ENCODE measurements at places on chromosomes 7 and 10.

GRCh38 chr10:87867453-87867852, 4.0 kb downstream of the PTEN start:
- DNase-seq = no peak

DNA sequence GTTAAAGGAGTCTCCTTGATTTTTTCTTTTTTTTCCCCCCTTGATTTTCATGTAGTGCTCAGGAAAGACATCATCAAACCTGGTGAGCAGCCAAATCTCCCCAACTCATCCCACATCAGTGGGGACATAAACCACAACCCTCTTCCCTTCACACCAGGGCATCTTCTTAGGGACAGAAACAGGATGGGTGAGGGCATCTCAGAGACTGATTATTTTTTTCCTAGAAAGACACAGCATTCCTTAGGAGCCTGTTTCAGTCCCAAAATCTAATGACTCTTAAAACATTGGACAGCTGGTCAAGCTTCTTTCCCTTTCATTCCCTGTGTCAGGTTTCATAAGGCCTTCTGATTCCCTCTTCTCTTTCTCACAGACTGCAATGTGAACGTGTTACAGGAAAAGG, 31.5 kb upstream of the GSAP start:
- DNase-seq = no peak

DNA sequence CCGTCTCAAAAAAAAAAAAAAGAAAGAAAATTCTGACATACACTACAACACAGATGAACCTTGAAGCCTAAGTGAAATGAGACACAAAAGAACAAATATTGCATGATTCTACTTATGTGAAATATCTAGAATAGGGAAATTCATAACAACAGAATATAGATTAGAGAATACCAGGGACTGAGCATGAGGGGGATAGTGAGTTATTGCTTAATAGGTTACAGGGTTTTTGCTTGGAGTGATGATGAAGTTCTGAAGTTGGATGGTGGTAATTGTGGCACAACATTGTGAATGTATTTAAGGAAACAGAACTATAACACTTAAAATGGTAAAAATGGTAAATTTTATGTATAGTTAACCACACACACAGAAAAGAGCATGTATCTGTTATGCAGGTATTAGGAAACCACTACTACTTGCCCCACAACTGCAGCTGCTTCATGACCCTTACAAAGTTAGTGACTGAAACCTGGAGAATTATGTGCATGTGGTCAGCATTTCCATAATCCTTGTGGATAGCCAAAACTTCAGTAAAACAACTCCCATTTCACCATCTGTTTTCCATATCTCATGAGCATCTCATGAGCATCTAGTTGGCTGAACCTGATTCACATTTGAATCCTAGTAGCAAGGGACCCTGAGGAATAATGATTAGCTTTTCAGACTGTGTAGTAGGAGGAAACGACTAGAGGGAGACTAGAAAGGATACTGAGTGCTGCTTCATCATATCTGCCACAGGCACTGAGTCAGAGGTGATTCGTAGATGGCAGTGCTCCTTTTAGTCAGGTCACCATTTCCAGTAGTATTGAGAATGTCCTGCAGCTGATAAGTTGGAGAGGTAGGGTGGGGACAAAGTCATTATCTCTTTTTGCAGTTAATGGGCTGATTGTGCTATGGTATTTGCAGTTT, 26.3 kb downstream of the SAMD8 start:
- no peak for DNase-seq

DNA sequence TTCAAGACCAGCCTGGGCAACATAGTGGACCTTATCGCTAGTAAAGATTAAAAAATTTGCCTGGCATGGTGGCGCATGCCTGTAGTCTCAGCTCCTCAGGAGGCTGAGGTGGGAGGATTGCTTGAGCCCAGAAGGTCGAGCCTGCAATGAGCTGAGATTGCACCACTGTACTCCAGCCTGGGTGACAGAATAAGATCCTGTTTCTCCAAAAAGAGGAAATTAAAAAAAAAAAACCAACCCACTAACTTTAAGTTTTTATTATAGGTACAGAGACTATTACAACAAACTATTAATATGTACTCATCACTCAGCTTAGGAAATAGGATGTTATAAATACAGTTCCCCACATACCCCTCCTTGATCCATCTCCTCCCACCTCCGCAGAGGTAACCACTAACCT, 30.2 kb downstream of the DHTKD1 start:
- DNase-seq = no peak

- DNase-seq = no peak
These were observed 53.3 kb downstream of the FHIP2A start for GRCh38 chr10:114874827-114875411.

- no peak for DNase-seq
These were observed 125.4 kb upstream of the PPP2R2D start for GRCh38 chr10:131775433-131775832.

DNA sequence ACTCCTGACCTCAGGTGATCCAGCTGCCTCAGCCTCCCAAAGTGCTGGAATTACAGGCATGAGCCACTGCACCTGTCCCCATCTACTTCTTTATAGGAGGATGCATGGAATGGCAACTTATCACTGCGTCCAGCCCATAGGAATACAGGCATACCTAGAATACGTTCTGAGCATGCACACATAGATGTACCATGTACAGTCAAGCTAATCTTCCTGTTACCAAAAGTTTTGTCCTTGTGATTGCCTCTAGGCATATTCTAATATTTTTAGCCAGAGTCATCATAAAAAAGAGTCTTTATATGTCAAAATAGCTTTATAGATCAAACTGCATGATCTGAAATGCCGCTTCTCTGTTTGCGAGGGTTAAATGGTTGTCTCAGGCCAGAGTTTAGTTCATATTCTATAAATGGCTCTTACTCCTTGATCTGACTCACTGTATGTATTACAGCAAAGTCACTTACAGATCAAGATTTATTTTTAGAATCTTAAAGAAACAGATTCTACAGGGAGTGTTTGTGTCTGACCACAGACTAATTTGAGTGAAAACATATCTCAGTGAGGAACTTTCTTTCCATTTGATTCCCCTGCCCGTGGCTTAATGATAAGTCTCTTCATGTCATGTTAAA, 210.9 kb downstream of the CREB5 start:
- no peak for DNase-seq
